ENCODE measurements at places on chromosomes 5 and 9.

DNA sequence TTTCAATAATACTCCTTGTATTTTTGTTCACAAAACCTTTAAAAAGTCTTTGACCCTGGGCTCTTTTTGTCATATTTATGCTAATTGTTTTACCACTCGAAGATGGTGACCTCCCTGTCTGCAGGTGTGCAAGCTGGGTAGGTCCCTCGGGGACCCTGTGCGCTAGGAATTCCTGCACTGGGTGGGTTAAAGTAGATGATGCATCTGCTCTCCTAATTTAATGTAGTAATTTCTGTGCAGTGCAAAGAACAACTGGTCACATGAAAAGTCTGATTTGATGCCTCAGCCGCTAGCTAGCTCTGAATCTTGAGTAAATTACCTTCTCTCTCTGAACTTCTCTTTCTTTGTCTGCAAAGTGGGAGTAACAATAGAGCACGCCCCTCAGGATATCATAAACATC is 139.1 kb upstream of the OTULINL start:
- DNase-seq = no peak

DNA sequence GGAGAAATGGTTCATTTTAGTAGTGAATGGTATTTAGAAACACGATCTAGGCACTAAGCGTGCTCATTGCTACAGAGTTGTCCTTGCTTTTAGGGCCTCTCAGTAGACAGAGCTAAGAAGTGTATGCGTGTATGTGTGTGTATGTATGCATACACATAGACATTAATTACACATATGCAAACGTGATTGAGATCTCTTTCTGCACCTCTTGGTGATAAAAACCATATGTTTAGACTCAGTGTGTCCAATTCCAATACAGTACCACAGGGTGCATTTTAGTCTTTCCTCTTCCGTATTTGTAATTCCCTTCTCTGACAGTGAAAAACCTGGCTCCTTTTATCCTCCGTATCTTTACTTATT is 13.1 kb downstream of the TRIO start:
- DNase-seq = no peak

- no peak for DNase-seq
Measured at GRCh38 chr5:33023649-33024048, 312.5 kb downstream of the NPR3 start.

DNA sequence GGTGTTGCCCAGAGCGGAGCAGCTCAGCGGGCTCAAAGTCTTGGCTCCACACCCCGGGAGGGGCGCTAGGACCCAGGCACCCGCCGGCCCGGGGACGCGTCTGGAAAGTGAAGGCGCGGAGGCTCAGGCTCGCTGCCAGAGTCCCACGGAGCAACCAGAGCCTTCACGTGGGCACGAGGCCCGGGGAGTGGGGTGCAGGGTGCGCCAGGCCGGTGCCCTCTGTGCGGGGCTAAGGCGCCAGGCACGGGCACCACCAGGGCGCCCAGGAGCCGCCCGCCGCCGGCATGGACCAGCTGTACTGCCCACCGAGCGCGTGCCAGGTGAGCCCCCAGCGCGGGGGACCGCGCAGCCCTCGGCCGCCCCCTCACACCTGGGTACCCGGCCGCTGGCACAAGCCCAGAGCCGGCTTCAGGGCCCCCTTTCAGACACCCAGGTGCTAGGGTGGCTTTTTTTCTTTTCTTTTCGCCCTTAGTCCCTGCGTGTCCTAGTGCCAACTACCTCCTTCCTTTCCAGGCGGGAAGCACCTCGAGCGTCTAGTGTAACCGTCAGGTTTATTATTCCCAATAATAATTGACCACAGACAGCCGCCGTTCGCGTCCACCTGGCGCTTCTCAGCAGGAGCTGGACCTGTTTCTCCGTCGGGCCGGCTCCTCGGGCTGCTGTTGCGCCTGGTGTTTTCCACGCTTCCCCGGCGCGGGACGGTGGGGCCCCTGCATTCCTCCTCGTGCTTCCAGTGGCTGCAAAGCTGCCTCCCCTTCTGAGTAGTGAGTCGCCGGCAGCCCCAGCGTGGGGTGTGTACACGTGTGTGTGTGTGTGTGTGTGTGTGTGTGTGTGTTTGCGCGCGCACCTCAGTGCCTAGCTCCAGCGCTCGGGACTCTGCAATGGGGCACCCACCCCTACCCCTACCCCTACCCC is 30.1 kb upstream of the PDE8B start:
- no peak for DNase-seq

GRCh38 chr5:981456-981855 is 27.1 kb upstream of the NKD2 start:
- DNase-seq = no peak

DNA sequence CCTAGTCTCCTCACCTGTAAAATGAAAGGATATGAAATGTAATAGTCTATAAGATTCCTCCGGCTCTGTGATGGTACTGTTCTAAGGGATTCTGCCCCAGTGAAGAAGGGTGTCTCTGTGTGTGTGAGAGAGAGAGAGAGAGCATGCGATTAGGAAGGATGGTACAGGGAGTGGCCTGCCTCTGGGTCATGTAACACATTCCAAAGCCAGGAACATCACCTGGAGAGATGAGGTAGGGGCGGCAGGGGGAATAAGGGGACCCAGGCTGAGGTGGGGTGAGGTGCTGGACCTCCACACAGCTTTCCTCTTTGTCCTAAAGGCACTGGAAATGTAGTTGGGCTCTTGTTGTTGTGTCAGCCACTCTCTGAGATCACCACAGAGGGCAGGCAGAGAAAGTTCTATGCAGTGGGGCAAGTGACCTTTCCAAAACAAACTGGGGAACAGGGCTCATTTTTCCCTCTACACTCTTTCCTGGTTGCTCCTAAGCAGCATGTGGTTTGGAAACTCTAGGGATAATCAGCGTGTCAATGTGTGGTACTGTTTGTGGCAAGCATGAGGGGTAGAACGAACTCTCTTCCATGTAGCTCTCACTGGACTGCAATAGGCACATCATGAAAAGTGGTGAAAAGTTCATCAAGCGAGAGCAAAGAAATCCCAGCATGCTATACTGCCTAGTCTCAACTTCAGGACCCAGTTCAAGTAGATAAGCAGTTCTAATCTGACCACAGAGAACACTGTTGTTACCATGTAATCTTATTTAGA is 65.0 kb downstream of the SEMA6A start:
- DNase-seq = no peak

- DNase-seq = no peak
Measured at GRCh38 chr5:68646144-68646543, 430.6 kb downstream of the PIK3R1 start.

- no peak for DNase-seq
Measured at GRCh38 chr9:37218800-37219425, 98.5 kb downstream of the ZCCHC7 start.

GRCh38 chr9:137813167-137813566 is 64.4 kb upstream of the CACNA1B start:
- DNase-seq = no peak

- no peak for DNase-seq
Measured at GRCh38 chr9:34499076-34499475, 23.7 kb downstream of the ENHO start.

- no peak for DNase-seq
Measured at GRCh38 chr5:44674461-44674860, 134.3 kb upstream of the MRPS30 start.

GRCh38 chr5:126370796-126371718 is 52.2 kb upstream of the GRAMD2B start:
- no peak for DNase-seq

DNA sequence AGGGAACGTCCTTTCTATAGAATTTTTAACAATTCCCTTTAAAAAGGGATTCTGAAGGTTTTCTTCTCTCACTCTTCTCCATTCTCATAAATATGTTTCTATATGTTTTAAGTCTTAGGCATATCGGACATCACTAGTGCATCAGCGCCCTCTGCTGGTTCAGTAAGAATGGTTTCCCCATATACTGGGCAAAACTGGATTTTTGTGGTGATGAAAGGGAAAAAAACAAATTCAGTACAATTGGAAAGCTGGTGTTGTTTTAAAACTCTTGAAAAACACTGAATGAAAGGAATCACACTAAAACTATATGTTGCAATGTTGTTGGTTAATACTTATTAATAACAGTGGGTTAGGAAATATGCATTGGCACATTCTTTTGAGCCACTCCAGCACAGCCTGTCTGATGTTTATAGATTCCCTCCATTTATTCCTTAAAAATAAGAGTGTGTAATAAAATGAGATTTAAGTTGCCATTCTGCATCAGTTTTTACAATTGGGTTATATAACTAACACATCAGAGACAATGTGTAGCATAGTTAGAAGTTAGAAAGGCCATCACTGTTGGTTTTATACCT is 15.8 kb downstream of the CWC27 start:
- DNase-seq = no peak

DNA sequence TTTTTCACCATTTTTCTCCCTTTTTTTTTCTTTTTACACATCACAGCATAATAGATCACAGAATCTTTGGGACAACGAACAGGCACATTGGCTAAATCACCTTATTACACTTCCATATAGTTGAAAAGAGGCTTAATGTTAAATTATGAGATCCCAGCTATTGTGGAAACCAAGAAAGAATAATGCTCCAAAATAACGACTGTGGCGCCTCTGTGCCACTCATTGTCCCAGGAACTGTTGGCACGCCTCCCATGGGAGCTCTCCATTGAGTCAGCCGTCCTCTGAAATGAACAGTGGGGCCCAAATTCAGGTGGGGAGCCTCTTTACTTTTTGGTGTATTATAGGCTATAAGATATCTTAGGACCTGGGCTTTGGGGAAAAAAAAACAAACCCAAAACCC is 82.2 kb upstream of the NFIB start:
- no peak for DNase-seq

- DNase-seq = no peak
Measured at GRCh38 chr5:125874717-125875116, 548.5 kb upstream of the GRAMD2B start.

DNA sequence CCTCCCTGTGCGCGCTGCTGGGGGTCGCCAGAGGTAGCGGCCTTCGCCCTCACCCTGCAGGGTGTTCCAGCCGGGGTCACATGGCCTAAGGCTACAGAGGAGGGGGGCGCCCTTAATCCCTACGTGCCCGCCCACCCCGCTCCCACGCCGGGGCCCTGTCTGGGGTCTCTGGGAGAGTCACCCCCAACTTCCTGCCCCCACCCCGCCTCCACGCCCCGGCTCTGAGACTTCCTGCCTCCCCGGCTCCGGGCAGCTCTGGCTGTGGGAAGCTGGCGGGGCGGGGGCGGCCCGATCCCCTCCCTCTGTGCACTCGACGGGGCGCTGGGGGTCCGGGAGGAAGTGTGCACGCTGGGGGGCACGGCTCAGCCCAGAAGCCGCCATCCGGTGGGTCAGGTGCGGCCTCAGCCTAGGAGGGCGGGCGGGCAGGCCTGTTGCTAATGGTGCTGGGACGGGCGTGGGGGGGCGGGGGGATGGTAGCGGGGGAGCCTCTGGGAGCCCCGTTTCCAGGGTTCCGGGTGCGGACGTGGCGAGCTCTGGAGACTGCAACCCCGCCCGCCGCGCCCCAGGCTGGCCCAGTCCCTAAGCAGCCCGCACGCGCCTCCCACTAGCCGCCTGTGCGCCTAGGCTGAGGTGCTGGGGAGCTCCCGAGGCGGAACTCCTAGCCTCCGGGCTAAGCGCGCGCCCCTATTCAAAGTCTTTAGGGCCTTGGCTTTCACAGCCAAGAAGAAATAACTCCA is 61.6 kb downstream of the CXXC5 start:
- no peak for DNase-seq

GRCh38 chr5:13403351-13403750 is 541.1 kb downstream of the DNAH5 start:
- DNase-seq = no peak

DNA sequence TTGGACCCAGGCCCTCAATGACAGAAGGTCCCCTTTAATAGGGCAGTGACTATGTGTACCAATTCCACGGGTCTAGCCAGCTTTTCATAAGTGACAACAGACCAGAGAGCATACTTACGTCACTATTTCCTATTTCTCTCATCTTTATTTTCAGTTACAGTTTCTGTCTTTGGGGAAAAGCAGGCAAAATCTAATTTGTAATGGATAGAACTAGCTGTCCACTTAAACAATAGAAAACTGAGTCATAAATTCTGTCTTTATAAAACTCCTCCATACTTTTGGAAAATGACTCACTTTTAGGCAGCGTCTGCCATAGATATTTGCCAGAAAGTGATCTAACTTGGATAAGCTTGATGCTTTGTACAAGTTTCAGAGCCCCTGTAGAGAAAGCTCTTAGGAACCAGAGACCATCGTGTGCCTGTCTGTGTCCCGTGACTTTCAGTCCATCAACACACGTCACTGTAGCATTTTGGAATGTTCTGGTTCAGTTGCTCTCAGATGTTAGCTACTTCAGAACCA is 101.9 kb downstream of the F2RL2 start:
- no peak for DNase-seq

DNA sequence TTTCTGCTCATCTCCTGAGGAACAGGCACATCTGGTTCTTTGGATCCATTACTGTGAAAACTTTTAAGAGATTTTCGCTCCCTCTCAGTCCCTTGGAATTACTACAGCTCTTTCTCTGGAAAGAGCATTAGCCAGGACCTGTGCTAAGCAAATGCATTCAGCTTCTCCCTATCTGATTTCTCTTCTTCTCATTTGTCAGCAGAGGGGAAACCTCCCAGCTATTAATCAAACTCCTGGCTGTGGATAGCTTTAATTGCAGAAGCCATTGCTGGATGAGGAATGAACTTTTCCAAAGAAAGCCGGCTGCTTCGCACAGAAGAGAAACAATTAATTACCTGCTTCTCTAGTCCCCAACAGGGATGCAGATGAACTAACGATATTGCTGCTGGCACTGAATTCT is 37.9 kb downstream of the TLR4 start:
- DNase-seq = no peak

GRCh38 chr9:6576987-6577386 is 68.5 kb downstream of the GLDC start:
- no peak for DNase-seq

- DNase-seq = no peak
Measured at GRCh38 chr5:33675958-33676464, 215.8 kb downstream of the ADAMTS12 start.

DNA sequence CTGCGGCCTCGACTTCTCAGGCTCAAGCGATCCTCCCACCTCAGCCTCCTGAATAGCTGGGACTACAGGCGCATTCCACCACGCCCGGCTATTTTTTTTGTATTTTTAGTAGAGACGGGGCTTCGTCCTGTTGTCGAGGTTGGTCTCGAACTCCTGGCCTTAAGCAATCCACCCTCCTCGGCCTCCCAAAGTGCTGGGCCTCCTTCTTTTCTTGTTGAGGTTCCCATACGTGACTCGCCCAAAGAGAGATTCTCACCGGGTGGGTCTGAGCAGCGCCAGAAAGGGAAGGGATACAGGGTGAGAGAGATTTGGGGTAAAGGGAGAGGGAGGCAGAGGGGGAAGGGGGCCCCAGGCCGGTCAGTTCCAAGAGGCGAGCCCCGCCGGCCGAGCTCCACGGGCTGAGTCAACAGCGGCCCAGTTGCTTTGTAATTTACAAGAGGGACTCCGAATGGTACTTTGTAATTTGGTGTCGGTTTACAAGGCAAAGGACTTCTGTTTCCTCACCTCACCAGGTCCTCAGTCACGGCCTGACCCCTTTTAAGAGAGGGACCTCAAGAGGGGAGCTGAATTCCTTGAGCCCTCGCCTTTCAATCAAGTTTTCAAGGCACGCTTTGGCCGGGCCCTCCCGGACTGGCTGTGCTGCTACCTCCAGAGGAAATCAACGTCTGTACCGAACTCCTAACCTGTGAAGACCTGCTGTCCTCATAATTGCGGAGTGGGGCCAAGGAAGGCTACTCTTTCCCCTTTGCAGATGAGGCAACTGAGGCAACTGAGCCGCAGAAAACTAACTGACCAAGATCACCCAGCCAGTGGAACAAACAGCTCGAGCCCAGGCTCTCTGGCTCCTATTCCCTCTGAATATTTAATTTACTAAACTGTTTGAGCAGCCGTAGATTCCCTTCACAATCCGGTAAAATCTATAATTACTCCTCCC is 3.3 kb upstream of the DMRT2 start:
- DNase-seq = no peak

Data from Panc1 (cell line).